LoVo (cell line): ENCODE measurements at places on chromosomes 2 and 18.

DNA sequence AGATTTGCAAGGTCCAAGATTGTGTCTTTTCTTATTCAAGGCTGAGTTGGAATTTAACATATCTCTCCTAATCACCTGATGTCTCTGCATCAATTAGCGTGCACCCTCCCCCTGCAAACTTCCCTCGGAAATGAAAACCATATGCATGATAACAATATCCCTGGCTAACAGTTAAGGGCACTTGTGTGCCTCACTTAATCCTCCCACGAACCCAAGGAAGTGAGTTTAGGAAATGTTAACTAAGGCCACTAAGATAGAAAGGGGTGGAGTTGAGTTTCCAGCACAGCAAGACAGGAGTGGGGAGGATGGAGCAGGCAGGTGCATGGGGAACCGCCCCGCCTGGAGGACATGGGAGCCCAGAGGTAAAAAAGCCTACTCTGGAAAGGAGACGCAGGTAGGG, 52.4 kb upstream of the PTMA start:
- no peak for DNase-seq

DNA sequence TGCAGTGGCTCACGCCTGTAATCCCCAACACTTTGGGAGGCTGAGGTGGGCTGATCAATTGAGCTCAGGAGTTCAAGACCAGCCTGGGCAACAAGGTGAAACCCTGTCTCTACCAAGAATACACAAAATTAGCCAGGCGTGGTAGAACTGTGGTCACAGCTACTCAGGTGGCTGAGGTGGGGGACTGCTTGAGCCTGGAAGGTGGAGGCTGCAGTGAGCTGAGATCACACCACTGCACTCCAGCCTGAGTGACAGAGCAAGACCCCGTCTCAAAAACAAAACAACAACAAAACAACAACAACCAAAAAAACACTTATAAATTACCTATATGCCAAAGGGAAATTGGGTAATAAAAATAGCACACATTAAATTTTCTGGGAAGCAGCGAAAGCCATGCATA, 141.6 kb downstream of the HDAC4 start:
- no peak for DNase-seq

DNA sequence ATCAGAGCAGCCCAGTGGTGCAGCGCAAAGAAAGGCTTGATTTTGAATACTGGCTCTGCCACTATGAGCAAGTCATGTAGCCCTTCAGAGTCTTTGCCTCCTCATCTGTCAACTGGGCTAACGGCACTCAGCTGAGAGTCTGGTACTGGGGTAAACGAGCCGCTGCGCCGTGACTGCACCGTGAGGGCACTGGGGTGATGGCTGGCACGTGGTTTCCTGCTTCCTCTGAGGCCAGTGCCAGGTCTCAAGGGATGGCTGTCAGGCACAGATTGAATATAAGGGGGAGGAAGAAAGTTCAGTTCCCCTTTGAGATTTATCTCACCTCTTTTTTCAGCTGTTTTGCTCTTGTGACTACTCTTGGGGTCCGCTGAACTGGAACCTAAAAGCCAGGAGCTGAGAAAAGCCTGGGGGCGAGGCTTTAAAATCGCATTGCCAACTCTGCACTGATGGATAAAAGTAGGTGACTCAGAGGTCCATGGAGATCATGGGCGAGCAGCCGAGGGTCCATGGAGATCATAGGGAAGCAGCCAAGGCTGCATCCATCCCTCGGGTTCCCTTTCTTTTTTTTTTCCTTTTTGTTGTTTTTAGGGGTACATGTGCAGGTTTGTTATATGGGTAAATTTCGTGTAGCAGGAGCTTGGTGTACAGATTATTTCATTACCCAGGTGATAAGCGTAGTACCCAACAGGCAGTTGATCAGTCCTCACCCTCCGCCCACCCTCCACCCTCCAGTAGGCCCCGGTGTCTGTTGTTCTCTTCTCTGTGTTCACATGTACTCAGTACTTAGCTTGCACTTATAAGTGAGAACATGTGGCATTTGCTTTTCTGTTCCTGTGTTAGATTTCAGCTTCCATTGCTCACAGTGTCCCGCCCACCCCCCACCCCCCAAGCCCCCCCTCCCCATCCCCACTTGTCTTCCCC, 114.3 kb downstream of the SPP2 start:
- DNase-seq: no peak

DNA sequence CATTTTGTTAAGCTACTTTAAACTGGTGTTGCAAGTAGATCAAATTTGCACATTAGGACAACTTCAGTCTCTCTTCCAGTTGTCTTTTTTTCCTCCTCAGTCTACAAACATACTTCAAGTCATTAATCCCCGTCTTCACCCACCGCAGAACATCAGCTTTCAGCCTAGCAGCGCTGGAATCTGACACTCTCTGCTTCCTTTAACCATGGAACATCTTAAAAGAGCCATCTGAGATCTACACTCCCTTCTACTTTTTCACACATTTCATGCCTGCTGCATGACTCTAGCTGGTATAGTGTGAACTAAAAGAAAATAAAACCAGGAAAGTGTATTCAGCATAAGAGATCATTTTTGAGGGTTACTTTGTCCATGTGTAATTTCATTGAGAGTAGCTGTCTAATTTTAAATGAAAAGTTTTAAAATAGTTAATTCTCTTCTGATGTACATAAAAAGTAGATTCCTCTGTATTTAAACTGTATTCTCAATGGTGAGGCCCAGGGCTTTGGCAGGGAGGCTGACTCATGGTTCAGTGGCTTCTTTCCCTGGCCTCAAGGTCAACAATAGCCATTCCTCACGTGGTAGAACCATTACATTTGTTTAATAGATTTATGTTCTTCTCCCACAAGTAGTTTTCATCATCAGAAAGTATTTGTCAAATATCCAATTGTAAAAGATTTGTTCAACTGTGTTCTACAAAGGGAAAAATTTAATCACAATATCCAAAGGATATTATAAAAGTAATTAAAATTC, 16.5 kb downstream of the SGPP2 start:
- DNase-seq: no peak

DNA sequence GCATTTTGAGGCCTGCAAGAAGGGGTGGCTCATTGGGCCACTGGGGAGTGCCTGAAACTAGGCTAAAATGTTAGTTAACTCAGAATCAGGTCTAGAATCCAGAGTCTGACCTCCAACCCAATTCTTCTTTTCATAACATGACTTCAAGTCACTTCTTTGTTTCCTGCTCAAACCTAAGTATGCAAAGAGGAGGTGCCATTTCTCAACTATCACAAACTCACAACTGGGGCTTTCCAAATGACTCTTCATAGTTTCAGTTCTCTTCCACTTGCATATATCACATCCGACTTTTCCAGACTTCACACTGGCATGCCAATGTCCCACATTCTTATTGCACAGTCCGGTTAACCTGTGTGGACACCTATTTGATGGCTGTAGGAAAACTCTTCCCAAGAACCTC, 211.6 kb downstream of the TCF4 start:
- DNase-seq: no peak

DNA sequence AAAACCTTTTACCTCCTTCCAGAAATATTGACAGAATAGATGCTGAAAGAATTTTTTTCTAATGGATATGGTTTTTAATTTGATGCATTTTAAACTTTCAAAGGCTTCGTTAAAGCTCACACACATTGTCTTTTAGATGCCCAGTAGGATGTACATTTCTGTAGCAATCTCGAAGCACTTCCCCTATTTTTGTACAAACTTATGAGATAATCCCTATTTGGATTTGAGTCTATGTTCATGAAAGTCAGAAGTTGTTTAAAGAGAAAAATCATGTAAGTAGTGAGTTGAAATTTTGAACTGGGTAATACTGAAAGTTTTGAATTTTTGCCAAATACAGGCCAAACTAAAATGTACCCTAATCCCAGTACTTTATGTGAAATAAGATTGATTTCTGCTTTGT, 38.1 kb upstream of the MMADHC start:
- DNase-seq: no peak

DNA sequence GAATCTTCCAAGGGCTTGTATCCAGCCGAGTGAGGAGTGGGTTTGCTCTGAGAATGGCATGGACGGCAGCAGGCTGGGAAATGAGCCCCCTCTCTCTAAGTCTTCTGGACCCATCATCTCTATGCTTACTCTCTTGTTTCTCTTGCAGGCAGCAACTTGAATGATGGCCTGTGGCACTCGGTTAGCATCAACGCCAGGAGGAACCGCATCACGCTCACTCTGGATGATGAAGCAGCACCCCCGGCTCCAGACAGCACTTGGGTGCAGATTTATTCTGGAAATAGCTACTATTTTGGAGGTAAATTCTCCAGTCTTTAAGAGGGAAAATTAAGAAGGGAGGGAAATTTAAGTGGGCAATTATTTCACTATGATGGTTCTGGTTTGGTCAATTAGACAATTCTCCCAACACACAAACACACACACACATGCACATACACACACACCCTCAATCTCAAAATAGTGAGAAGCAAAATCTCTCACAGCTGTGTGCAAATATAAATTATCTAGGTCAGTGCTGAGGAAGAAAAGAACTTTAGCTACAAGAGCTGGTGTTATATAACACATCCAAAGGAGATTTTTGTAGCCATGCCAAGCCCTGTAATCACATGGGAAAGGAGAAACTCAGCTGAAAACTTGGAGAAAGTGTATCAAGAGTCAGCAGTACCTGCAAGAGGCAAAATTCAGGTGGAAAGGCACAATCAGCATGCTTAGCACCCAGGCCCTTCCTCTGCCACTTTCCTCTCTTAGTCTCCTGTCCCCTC, 499.2 kb downstream of the CNTNAP5 start:
- no peak for DNase-seq

DNA sequence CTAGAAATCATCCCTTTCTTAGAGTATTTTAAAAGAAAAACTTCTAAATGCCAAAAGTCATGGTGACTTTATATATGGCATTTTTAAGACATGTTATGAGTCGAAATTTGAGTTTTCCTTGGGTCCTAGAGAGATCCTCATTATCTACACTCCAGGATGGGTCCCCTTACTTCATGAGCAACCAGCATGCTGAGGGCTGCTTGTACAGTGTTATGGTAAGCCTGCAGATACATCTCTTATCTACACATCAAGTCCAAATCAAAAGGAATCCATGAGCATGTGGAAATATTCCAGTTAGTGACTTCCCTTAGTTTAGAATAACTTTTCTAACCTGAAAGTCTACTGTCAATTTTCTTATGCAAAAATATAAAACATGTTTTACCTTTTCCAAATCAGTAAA, 58.7 kb downstream of the SLC66A3 start:
- DNase-seq: no peak

GRCh38 chr2:231183851-231184250, 14.6 kb upstream of the ARMC9 start:
- DNase-seq: no peak

GRCh38 chr18:50578651-50579050, 18.8 kb downstream of the MAPK4 start:
- peak; percentile 40 for DNase-seq

DNA sequence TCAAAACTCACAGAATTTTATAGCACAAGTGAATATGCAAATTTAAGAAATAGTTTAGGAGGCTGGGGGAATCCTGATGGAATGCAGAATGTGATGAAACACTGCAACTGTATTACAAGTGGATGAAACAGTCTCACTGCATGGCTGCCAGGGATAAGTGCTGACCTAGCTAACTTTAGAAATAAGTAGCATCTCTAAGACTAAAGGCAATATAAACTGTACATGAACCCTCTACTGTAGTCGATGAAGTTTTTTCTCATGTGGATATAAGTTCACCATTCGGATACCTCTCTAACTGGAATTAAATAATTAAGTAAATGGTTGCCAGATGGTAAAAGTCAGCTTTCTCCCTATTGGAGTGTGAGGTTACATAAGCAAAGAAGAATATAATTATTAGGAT, 777.8 kb upstream of the RAB6C start:
- no peak for DNase-seq

- DNase-seq: no peak
Observed at GRCh38 chr2:49270091-49270490, 115.8 kb upstream of the FSHR start.

- DNase-seq: no peak
Observed at GRCh38 chr2:95269036-95269680, 5.1 kb upstream of the PROM2 start.

DNA sequence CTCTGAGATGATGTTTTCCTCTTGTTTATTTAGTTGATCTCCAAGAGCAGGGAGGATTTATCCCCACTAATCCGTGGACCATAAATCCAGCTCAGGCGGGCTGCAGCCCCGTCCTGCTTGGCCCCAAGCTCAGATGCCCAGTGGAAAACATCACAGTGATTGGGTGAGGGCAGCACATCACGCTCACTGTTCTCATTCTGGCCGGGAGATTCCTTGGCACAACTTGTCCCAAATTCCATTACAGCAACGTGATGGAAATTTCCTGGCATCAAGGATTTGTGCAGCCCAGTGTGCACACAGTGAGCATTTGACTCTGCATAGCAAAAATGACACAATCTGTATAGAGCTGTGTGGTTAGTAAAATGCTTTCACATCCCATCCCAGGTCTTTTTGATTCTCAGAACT, 96.8 kb downstream of the VAPA start:
- DNase-seq: no peak

DNA sequence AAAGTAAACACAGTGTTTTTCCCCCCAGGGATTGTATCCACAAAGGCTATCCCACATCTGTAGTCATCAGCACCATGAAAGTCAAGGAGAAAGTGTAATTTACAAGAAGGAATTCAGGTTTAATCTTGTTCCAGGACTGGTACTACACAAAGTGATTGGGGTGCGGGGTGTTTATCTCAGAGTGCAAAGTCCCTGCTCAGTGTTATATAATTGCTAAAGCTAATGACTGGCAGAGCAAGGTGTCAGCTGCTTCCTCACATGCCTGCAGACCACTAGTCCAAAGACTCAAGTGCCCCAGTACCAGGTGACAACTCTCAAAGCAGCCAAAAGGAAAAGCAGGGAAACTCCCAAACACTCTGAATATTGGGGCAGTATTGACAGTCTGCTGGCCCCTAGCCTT, 40.4 kb upstream of the PDCL3 start:
- no peak for DNase-seq

DNA sequence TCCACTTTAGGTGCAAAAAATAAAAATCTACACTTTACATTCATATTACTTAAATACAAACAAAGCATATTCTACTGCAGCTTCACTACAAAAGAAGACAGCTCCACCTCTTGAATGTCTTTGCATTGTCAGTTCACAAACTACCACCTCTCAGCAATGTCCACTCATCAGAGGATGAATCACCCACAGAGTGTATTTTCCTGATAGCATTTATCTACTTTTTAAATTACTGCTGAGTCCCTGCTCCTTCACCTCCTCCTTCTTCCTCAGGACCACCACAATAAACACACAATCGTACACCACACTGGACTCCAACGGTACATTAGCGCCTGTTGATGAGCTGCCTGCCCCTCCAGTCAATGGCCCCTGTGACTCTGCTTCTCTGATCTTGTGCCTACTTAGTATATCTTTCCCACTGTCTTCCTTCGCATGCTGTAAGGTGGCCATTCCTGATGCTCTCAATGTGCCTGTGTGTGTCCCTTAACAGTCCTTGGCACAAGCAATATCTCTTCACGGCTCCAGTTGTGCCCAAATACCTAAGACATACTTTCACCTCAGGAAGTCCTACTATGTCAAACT, 120.9 kb downstream of the DHRS9 start:
- no peak for DNase-seq

DNA sequence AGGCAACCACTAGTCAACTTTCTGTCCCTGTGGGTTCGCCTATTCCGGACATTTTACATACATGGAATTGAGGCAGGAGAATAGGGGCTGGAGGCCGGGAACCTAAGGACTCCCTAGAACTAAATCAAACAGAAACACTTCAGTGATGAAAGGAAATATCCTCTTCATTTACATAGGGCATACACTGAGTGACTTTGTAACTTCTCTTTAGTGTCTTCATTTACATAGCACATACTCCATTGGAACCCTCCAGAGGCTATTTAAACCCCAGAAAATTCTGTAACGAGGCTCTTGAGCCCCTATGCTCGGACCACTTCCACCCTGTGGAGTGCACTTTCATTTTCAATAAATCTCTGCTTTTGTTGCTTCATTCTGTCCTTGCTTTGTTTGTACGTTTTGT, 56.5 kb downstream of the CCDC195 start:
- DNase-seq: no peak
